T-helper 17 cell (primary cell): ENCODE measurements at places on chromosomes 4 and X. TPM values are rescaled to one million over a fixed set of nuclear protein-coding genes. Genes with fewer than 3 reads are reported as not detected.

The RPA4 gene
- 0.42 TPM for total RNA-seq

The DMRTC1 gene
- 1.8 TPM for total RNA-seq

The ODAM gene
- not detected for total RNA-seq

The SUPT20HL2 gene
- not detected for total RNA-seq

The MAGEC3 gene
- not detected for total RNA-seq

The COL25A1 gene
- not detected for total RNA-seq

The FHIP1A gene
- 1.3 TPM for total RNA-seq

The CHIC1 gene
- total RNA-seq, result 9.2 TPM

The FNIP2 gene
- 11.5 TPM for total RNA-seq

The XAGE2 gene
- not detected for total RNA-seq

The SRPX gene
- 0.30 TPM for total RNA-seq

The RTL9 gene
- total RNA-seq, result not detected

The DAPP1 gene
- 24.5 TPM for total RNA-seq

The L1CAM gene
- 3.9 TPM for total RNA-seq

The CLTRN gene
- total RNA-seq, result 0.29 TPM

The LDOC1 gene
- 17.5 TPM for total RNA-seq

The PAGE2 gene
- not detected for total RNA-seq

The ZAR1 gene
- total RNA-seq, result not detected

The ODAPH gene
- not detected for total RNA-seq

The ACSL1 gene
- total RNA-seq, result 13.3 TPM

The FRG2 gene
- total RNA-seq, result not detected

The SSX3 gene
- total RNA-seq, result not detected

The PRDM8 gene
- 20.0 TPM for total RNA-seq

The ITIH6 gene
- not detected for total RNA-seq
